ENCODE measurements at places on chromosomes 2 and 18.

DNA sequence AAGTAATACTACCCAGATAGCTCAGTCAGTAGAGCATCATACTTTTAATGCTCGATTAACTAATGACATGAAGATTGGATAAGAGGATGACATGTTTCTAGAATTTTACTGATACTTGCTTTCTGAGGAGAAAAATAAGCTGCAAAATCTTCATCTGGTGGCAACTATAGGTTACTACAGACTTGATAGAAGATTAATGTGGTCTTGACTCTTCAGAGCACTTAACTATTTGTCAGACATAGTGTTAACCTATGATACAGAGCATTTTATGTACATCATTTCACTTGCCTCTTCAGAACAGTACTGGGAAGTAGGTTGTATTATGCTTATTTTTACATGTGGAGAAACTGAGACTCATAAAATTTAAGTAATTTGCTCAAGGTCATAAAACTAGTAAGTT is 83.9 kb downstream of the UBR3 start:
- DNase-seq, result no peak

DNA sequence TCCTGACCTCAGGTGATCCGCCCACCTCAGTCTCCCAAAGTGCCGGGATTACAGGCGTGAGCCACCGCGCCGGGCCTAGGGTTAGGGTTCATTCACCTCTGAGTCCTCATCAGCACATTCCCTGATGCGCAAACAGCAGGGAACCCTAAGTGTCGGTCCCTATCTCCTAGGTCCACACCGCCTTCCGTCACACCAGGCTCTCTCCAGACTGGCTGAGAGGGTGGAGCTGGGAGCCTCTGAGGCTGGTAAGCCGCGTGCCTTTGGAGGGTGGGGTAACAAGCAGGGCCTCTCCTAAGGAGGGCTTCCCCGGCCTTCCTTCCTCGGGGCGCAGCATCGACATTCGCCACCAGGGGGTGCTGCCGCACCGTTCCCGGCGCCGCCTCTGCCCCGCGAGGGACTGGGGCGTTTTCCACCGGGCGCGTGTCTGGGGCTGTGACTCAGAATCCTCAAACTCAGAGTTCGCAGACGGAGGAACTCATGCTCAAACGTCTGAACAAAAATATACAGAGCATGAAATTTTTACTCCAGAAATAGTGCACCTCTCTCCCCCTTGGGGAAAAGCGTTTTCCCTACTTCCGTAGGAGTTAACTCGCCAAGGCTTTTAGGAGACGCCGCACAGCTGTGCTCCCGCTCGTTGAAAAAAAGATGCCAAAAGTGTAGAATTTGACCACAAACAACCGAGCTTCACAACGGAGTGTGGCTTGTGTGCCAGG is 63.9 kb upstream of the ASAP2 start:
- DNase-seq, result peak; percentile 33

- DNase-seq, result no peak
Observed at GRCh38 chr2:237708065-237708398, 80.6 kb downstream of the LRRFIP1 start.

- DNase-seq, result no peak
Observed at GRCh38 chr2:3420769-3421397, 41.4 kb downstream of the TRAPPC12 start.

DNA sequence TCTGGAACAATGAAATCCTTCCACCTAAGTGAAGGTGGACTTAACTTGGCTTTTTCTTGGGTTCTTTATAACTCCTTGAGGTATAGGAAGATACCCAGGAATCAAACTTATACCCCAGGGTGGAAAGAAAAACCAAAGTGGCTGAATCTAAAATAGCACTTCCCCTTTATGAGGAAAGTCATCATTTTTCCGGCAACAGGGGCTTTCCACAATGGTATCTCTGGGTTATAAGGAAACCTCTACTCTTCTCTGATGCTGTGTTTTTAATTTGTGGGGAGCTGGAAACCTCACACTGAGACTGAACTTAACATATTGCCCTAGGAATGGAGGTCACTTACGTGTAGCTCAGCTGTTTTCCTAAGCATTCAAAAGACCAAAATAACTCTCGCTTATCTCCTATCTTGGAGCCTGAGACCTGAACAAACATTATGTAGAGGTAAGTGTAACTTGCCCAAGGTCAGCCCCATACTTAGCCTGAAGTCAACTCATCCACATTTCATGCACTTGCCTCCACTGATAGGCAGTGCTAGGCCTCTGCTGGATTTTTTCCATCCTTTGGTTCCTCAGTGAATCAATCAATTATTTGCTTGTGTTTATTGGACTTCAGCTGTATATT is 117.9 kb downstream of the SETBP1 start:
- DNase-seq, result no peak

DNA sequence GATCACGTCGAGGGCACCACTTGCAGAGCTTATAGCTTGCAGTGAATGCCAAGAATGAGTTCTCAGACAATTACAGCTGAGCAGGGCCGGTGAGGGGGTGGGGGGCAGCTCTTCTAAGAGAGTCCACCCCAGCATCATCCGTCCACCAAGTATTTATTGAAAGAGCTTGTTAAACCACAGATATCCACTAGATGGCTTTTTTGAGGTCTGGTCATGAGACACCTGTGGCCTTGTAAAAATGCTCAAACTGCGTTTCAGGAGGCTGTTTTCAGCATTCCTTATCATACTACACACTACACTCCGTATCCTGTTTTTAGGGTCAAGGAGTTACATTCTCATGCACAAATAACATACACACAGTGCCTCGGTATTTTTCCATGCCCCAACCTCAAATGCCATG is 51.5 kb downstream of the DNAJC10 start:
- peak; percentile 24 for DNase-seq

- peak; percentile 40 for DNase-seq
Observed at GRCh38 chr2:219358170-219359075, 25.9 kb upstream of the RESP18 start.

GRCh38 chr2:209441541-209441940 is 17.7 kb downstream of the MAP2 start:
- DNase-seq, result no peak

DNA sequence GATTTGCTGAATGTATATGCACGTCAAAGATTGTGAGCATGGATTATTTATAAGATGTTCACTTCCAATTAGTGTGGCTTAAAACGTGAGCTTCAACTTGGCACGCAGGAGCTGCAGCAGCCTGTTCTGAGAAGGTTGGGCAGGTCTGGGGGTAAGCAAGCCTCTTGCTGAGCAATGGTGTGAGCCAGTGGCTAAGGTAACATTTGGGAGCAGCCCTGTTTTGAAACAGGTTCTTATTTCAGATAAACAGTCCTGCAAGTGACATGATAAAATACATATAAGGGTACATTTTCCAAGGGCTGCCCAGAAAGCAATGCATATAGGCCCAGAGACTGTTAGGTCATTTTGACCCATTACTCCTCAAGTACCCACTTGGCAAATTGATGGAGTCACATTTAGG is 415.3 kb downstream of the ZNF521 start:
- no peak for DNase-seq

DNA sequence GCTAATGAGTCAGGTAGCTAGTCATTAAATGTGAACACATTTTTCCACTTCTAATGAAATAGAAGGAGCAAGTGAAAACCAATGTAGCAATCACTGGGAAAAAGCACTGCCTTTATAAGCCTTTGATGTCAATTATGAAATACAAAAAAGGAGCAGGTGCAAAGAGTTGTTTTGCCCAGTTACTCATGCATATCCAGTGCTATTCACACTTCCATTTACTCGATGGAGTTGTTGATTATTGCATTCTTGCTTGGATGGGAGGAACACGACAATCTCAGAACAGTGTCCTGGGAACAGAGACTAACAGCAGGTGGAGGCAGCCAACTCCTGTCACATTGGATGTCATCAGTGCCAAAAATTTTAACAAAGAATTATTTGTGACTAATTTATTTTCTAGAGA is 372.5 kb downstream of the CBLN2 start:
- peak; percentile 71 for DNase-seq

- no peak for DNase-seq
Observed at GRCh38 chr2:216934151-216934550, 74.3 kb upstream of the TNP1 start.

- no peak for DNase-seq
Observed at GRCh38 chr2:102422910-102423309, at the start of gene IL18RAP. Gene IL18RAP, plus strand, starts transcription at chr2:102423160. Its CDS starts 118 bp downstream, at chr2:102423278.

DNA sequence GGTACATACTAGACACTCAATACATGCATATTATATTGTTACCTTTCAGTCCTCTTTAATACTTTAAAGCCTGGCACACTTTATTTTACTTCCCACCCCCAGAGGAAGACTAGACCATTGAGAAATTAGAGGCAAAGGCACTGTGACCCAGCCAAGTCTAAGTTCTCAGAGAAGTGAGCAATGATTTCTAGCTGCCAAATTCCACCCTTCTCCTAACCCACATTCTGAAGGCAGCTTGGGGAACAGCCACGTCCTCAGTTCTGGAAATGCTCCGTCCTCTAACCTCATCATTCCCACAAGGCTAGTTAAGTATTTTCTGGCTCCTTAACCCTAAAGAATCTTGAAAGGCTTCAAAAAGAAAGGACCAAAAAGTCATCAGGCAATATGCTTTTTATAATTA is 86.6 kb downstream of the COL5A2 start:
- no peak for DNase-seq

DNA sequence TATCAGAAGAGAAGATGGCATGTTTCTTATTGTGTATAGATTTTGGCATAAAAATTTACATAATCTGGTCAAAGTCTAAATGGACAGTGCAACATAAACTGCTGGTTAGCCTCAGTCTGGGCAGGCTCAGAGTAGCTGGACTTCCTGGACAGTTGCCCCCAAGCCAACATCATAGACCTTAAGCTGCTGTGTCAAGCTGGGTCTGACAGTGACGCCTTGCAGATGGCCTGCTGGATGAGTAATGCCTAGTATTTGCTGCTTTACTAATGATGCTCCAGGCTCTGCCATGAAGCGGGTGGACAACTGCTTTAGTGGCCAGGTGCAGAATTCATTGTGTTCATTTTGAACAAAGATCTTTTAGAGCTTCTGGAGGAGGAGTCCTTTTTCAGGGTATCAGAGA is 603.7 kb upstream of the ZEB2 start:
- DNase-seq, result no peak

All from COR-L47 (cell line).